EL (cell line): ENCODE measurements at places on chromosomes 2 and 18.

DNA sequence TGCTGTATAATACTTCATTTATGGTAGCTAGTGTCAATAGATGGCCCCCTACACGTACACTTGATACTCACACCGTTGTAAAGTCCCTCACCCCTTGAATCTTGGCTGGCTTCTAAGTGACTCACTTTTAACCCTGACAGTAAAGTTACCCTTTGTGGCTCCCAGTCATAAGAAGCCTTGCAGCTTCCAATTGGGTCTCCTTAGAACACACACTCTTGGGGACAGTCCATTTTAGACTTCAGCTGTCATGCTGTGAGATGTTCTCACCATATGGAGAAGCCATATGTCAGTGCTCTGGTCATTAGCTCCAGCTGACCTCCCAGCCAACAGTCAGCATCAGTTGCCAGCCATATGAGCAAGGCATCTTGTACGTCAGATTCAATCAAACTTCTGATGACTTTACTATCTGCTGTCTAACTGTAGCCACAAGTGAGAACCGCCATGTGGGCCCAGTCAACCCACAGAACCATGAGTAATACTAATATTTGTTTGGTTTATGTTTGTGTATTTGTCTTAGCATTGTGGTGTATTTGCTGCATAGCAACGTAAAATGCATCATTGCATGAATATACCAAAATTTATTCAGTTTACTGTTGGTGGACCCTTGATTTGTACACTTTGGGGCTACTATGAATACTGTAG lies 68.3 kb downstream of the PTPN4 start:
- DNase-seq: peak; percentile 52

- no peak for DNase-seq
Observed at GRCh38 chr2:207681431-207681830, 30.0 kb upstream of the CCNYL1 start.

DNA sequence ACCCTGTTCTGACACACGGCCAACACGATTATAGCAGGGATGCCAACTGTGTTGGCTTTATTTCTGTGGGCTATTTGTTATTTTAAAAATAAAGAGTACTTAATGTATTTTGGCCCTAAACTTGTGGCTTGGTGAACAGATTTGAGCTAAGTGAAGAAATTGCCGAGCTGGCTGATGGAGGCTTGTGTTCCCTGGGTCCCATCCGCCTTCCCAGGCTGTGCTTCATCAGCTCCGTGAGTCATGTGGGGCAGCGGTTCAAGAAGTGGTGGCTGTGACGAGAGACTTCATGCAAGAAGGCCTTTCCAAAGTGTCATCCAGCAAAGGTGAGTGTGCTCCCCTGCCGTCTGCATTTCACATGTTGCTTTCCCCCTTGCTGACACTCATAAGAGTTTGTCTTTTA lies 73.6 kb upstream of the NCK2 start:
- DNase-seq: no peak

GRCh38 chr18:63465059-63465458 lies 11.7 kb upstream of the SERPINB5 start:
- no peak for DNase-seq
